ENCODE measurements at places on chromosomes 5 and 9.
A peak's percentile ranks its signal among the peaks of the same experiment; 100 is the strongest.

GRCh38 chr9:4923141-4923540 is 61.9 kb upstream of the JAK2 start:
- DNase-seq, result no peak

GRCh38 chr5:74257060-74257527 is 383.4 kb downstream of the ENC1 start:
- DNase-seq, result no peak

- DNase-seq, result peak; percentile 97
Measured at GRCh38 chr5:37738057-37738691, 101.7 kb downstream of the GDNF start.

DNA sequence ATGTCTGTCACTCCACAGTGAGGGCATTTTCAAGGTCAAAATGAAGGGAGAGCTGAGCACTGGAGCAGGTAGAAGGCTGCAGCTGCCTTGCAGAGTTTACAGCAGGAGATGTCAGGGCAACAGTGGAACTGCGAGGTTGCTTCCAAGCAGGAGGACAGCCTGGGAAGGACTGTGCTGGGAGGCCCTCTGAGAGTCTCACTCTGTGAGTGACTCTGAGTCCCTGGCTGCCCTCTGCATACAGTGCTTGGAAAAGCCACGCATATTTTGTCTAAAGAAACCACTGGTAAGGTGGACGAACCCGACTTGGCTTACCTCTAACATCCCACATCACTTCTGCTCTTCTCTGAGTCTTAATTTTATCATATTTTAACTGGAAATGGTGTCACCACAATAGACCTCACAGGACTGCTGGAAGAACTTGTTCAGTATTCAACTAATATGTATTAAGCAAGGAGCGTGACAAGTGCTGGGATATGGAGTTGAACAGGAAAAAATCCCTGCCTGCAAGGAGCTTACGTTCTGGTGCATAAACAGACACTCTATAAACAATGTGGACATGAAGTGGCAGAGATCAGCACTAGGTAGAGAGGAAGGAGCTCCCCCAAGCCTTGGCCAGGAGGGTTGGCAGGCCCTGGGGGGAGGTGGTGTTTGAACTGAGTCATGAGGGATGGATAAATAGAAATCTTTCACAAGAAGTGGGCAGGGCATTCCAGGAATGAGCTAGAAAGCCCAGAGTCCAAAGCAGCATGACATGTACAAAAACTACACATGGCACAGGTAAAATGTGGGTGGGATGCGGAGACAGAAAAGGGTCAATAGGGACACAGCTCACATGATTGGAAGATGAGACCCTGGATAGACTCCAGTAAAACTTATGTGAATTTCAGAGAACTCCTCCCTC is 64.0 kb upstream of the FOXE1 start:
- DNase-seq, result no peak

DNA sequence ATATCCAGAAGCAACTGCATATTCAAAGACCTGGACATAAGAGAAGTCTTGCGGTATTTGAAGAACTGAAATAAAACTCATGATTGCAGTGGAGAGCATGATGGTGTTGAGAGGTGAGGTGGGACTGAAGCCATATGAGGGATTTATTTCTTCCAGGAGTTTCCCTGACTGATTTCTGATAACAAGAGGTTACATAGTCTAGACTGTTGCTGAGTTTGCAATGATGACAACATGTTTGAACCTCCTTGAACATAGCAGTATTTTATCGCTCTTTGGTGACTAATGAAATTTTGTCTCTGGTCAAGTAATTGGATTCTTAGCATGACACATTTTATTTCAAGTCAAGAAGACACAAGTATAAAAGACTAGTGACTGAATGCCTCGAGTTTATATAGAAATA is 61.8 kb downstream of the ACTBL2 start:
- peak; percentile 63 for DNase-seq
